ENCODE measurements at places on chromosomes 6 and 20.

DNA sequence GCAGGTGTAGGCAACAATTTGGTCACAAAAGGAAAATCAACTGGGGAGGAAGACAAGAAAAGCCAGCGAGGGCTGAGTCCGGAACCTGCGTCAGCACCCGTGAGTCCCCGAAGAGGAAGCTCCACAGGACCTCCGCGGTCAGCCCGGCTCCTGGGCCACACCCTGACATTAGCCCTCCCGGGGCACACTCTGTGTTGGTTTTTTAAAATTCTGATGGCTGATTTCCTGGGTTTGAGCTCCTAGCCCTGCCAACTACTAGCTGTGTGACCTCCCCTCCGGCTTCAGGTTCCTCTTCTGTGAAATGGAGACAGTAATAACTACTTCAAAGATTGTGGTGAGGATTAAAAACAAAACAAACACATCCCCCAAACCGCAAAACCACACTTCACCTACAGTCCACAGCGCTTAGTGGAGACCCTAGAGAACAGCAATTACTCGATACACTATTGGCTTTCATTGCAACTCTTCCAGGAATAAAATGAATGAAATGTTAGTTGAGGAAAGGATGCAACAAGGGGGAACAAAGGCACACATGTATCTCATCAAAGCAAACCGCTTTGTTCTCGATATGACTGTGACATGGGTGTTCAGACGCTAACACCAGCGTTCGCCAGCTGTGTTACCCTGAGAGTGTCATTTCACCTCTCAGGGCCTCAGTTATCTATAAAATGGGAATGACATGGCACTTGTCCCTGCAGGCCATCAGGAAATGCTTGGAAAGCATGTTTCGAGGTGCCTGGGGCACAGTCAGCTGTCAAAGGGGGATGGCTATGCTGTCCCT is 985 bp downstream of the ZBP1 start:
- no peak for DNase-seq

DNA sequence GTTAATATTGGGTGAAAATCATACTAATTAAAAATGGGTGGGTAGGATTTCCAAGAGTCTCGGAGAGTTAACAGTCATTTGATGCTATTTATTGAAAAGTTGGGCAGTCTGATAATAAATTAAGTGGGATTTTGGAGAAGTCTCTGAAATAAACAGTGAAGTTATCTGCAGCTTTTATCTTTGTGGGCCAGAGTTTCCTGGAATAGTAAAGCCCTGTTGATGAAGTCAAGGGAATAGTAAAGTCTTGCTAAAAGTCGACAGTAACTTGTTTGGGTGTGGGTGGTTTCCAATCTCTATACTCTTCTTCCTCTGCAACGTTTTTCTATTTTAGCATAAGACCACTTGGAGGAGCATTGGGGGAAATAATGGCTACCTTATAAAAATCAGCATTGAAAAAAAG is 493.6 kb downstream of the EPM2A start:
- no peak for DNase-seq

- no peak for DNase-seq
Measured at GRCh38 chr6:155710704-155711103, 255.1 kb upstream of the NOX3 start.

DNA sequence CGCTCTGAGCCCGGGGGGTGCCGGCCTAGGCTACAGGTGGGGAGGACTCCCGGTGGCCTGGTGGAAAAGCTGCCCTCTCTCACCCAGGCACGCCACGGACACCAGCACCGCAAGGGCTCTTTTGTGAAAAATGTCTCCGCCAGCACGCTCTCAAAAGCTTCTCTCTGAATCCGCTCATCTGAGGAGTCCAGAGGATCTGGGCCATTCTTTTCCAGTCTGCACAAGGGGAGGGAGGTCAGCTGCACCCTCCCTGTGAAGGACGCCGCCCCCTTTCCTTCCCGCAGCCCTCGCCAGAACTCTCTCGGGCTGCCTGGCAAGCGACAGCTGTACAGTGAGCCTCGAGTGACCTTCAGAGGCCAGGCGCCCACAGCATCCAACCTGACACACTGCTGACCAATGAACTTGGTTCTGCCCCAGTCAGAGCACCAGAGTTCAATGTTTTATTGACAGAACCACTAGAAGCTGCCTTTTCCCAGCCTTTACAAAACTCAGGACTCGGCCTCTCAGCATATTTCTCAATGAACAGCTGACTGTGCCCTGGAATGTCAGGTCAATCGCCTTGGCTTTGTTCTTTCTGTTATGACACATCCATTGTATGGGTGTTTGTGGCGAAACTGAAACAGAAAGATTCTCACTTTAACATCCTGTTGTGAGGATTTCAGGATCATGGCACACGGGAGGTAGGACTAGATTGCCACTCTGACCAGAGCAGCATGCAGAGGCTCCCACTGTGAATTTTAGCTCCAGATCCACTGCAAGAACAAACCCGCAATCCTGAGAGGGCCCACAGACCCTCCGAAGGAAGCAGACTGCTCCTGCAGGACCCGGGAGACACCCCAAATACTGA is 26.7 kb downstream of the SERPINB9 start:
- DNase-seq, result peak; percentile 87

- no peak for DNase-seq
Measured at GRCh38 chr20:3514012-3514642, 43.3 kb downstream of the ATRN start.

DNA sequence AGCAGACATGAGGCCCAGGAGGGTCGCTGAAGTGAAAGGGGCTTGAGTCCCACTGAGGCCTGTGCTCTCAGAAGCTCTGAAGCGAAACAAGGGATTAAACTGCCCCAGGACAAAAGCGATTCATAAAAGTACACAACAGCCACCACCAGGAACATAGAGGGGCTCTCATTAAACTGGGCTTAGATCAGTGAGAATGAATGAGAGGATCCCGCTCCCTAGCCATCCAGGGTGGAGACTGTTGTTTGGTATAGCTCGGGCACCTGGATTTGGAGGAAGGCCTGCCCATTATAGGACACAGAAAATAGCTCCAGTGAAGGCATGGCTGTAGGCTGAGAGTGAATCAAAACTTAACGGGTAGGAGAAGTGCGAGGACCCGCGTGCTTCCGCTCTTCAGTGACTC is 91.6 kb upstream of the TAB2 start:
- DNase-seq, result no peak

DNA sequence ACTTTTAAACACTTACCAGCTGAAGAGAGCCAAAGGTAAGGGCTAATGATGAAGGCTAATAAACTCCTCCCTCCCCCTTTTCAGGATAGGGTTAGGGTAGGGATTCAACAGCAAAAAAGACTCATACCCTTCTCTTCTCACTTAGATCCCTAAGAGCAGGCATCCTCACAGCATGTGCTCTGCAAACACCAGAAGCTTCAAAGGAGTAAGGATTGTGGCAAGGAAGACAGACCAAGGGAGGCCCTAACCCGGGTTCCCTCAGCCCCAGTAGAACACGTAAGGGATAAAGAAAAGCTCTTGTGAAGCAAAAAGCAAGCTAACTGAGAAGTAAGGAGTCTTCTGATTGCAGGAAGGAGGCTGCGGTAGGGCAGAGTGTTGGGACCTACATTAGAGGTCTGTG is 11.6 kb downstream of the MAP3K7 start:
- no peak for DNase-seq

DNA sequence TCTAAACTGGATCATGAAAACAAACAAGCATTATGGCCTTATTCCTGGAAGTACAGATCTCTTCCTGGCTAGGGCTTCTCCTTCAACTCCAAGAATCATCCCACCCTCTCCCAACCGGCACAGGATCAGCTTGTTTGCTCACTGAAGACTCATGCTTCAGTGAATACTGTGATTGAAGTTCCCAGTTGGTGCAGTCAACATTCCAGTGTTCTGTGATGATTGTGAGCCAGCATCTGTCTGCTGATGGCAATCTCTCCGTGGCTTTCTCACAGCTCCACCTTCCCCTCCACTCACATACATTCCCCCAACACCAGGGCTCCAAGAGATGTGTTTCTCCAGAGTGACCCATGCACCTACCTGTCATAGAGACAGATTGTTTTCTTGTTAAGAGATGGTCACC is 421.3 kb upstream of the BTBD3 start:
- no peak for DNase-seq

DNA sequence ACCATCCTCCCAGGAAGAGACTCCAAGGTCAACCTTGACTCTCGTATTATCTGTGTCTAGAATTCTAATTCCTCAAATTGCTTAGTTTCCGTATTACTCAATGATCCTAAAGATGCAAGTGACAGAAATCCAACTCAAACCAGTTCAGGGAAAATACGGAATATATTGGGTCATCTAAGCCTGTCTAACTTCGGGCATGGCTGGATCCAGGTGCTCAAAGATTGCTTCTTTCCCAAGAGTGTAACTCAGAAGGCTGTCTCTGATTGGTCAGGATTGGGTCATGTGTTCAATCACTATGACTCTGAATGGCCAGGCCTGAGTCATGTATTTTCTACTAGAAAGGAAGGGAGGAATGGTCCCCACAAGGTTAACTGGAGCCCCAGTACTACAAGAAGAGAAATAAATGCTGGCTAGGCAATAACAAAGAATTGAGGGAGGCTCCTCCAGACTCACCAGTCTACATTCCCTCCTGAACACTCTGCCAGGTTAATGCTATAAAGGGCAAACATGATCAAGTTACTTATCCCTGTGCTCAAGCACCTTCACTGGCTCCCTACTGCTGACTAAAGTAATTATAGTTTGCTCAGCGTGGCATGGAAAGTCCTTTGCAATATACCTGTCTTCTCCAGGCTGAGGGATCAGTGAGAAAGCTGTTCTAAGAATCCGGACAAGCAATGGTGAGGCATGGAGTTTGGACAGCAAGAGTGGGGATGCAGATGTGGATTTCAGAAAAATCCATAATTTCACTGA is 15.4 kb upstream of the PREX1 start:
- DNase-seq, result no peak

GRCh38 chr6:164693944-164694343 is 615.5 kb downstream of the C6orf118 start:
- DNase-seq, result peak; percentile 0

DNA sequence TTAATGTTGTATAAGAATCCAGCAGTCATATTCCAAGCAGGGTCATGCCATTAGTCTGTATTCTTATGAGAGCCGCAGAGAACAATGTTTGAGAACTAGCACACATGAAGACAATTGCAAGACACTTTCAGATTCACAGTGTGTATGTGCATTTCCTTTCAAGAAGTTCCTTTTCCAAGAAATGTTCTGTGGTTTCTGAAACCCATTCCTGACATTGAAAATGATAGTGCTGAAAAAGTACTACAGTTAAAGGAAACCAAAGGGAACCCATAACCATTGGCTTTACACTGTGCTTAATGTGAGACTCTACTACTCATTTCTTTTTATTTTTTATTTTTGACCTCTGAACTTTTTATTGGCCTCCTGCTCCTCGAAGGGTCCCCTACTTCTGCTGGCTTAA is 4.2 kb upstream of the CALHM6 start:
- DNase-seq, result no peak

- DNase-seq, result no peak
Measured at GRCh38 chr6:13467216-13467600, 20.2 kb downstream of the GFOD1 start.

- DNase-seq, result no peak
Measured at GRCh38 chr6:44932651-44933091, 395.5 kb upstream of the RUNX2 start.

- DNase-seq, result no peak
Measured at GRCh38 chr20:36483919-36484808, 57.2 kb upstream of the MYL9 start.
